Right renal cortex interstitium (tissue), 3 donors: ENCODE measurements at places on chromosomes 11 and 22. TPM values are rescaled to one million over a fixed set of nuclear protein-coding genes. Genes with fewer than 3 reads are reported as not detected.

DNA sequence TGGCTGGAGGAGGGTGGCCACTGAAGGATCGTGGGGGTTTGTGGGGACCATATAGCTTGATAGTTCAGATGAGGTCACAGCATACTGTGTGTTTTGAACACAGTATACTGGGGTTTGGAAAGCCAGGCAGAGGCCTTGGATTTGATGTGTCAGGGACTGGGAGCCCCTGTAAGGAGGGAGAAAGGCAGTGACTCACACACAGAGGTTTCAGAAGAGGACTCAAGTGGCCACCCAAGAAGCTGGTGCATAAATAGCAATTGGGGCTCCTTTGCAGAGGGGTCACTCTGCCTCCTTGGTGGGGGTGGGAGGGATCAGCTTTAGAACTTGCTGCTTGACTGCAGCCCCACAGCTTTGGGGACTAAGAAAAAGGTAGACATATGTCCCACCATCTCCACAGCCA lies 39.3 kb downstream of the SLC5A1 start:
- DNase-seq: no peak

DNA sequence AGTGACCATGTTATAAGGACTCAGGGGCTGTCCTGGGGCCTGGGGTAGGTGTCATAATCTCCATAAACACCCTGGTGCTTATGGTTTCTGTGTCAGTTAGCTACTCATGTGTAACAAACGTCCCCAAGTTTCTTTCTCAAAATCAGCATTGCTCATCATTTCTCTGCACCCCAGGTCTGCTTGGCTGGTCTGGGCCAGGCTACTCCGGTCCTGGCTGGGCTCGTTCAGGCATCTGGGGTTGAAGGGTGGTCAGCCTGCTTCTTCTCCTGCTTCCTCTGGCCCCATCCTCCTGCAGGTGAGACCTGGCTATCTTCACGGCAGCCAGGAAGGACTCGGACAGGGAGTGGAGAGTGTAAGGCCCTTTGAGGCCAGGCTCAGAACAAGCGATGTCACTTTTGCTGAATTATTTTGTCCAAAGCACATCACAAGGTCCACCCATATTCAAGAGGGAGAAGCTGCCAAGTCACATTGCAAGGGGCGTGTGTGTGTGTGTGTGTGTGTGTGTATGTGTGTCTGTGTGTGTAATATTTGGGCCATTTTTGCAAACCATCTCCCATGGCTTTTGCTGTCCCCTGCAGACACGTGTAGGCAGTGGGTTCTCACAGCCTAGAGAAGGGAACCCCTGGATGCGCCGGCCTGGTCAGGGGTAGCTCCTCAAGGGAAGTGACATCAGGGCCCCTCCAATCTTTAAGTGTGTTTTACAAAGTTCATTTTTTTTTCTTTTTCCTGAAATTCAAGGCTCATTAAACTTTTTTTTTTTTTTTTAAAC lies 535.8 kb downstream of the TBC1D22A start:
- DNase-seq: no peak

The GNG3 gene
- polyA plus RNA-seq: 1.7 TPM

DNA sequence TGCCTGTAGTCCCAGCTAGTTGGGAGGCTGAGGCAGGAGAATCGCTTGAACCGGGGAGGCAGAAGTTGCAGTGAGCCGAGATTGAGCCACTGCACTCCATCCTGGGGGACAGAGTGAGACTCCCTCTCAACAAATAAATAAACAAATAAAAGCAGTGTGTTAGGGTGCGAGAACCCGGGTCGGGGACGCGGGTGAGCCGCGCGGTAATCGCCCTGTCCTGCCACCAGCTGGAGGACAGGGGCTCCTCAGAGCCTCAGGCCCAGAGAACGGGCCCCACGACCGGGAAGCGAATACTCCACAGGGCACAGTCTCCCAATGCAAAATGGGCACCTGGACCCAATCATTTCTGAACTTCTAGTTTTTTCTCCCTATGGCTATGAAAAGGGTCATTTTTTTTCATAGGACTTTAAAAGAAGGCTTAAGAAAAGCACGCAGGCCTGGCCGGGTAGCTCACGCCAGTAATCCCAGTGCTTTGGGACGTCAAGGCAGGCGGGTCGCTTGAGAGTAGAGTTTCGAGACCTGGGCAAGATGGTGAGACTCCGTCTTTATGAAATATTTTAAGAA lies 744 bp upstream of the MCM5 start:
- no peak for DNase-seq

DNA sequence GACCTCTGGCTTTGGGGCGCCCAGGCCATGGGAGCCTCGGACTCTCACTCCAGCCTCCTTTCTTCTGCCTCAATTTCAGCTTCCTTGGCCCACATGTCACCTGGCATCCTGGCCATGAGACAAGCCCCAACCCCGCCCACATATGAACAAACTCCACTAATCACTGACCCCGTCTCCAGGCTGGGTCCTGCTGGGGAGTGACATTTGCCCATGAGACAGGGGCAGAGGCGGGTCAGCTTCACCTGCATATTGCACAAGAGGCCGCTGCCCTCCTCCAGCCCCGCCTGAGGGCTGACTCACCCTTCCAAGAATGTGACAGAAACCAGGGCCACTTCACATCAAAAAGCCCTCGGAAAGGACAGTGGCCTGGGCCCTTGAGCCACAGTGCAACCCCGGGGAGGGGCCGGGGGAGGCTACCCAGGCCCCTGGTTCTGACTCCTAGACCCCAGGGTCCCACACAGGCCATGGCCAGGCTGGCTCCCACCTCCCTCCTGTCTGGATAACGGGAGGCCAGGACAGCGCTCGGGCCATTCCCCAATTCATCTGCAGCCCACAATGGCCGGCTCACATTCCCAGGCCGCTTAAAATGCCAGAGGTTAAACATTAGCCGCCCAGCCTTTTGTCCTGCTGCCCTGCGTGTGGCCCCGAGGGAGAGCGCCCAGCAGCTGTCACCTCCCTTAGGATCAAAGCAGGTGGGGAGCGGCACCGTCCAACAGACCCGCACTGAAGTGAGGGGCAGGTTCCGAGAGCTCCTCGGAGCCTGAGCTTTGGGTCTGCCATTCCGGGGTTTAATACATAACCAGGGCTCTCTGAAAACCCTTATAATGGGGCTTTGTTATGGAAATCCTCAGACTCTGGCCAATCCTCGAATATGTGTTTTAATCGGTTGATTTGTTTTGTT lies 42.3 kb downstream of the TRMU start:
- DNase-seq: no peak

GRCh38 chr11:90218606-90219005 lies 4.2 kb downstream of the CHORDC1 start:
- DNase-seq: no peak

The SMTNL1 gene
- polyA plus RNA-seq: 0.28 TPM

The SLC17A6 gene
- polyA plus RNA-seq: not detected

The SYNGR1 gene
- 17.3 TPM for polyA plus RNA-seq
